H9 (cell line): ENCODE measurements at places on chromosomes 12 and 14. TPM values are rescaled to one million over a fixed set of nuclear protein-coding genes. Genes with fewer than 3 reads are reported as not detected.

Gene FAM90A1
- 0.09 and 0.15 TPM in 2 replicates for total RNA-seq

Gene TAS2R19
- 1.7 and 2.6 TPM in 2 replicates for total RNA-seq

Gene CD163
- 0.07 and 0.09 TPM in 2 replicates for total RNA-seq

Gene NKX2-1
- total RNA-seq, result not detected in 2 replicates
